Hematopoietic multipotent progenitor cell treated with erythropoietin and hydrocortisone succinate and interleukin-3 and kit ligand, for 17 days (in vitro differentiated cells): ENCODE measurements at places on chromosomes 1 and 21.

DNA sequence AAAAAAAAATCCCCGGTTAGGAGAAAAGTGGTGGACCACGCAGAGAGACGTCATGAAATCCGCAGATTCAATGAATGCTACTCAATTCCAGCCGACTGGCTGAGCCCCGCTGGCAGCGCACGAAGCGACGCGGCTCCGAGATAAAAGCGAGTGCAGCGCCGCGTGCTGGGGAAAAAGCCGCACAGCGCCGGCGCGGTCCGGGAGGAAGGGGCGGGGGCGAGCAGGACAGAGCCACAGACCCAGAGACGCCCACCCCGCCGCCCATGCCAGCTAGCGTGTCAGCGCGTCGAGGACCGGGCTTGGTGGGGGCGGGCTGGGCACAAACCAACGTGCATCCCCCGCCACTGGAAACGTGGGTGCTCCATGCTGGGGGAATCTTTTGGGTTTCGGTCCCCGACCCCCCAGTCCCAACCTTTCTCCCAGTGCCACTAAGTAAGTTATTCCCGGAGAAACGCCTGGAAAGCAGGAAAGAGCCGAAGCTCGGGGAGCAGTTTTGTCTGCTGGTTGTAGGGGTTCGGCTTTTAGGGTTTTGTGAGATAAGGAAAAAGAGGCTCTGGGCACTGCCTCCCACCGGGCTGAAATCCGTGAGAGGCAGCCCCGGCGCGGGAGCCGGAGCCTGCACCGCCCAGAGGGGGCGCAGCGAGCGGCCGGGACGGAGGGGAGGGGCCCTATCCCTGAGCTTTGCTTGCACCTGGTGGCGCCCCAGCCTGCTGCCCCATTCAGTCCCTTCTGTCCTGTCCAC lies at the start of gene KCNJ6:
Gene KCNJ6, minus strand, starts transcription at position 148 of the 742 bp plus-strand sequence. CDS start 75,775 bp downstream, outside the sequence.
- no peak for DNase-seq

DNA sequence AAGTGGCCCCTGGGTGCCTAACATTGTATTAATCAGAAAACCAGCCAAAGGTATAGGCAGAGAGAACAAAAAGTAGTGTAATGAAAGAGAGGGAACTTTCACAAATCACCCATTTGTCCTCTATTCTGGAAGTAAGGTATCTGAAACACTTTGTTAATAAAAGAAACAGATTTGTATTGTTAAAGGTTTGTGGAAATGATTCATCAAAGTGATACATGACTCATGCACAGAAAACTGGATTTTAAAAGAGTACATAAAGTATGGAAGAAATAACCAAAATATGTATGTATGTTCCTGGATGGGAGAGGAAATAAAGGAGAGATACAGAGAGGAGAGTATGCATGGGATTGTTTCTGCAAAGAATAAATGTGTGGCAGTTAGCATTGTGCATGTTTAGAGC lies 126.8 kb downstream of the RGS21 start:
- no peak for DNase-seq

- DNase-seq, result no peak
Measured at GRCh38 chr1:17535300-17535936, 4.1 kb upstream of the ARHGEF10L start.

GRCh38 chr21:41431788-41432548 lies 5.9 kb downstream of the MX1 start:
- DNase-seq, result no peak

- DNase-seq, result no peak
Measured at GRCh38 chr1:245604979-245605378, 450.2 kb downstream of the KIF26B start.

- DNase-seq, result no peak
Measured at GRCh38 chr1:41638086-41639024, 153.9 kb upstream of the EDN2 start.

DNA sequence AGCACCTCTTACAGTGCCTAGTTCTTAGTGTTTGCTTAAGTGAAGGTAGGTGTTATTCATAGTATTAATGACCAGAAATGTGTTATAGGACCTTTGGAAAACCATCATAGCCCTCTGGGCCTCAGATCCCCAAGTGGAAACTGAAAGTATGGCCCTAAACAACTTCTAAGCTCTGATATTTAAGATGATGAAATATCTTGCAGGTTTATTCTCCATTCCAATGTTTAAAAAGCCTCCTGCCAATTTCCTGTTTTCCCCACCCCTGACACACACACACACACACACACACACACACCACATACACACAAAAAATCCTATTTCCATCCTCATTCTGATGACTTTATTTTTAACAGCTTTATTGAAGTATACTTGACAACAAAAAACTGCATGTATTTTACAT lies 108.2 kb downstream of the DIRAS3 start:
- DNase-seq, result no peak

DNA sequence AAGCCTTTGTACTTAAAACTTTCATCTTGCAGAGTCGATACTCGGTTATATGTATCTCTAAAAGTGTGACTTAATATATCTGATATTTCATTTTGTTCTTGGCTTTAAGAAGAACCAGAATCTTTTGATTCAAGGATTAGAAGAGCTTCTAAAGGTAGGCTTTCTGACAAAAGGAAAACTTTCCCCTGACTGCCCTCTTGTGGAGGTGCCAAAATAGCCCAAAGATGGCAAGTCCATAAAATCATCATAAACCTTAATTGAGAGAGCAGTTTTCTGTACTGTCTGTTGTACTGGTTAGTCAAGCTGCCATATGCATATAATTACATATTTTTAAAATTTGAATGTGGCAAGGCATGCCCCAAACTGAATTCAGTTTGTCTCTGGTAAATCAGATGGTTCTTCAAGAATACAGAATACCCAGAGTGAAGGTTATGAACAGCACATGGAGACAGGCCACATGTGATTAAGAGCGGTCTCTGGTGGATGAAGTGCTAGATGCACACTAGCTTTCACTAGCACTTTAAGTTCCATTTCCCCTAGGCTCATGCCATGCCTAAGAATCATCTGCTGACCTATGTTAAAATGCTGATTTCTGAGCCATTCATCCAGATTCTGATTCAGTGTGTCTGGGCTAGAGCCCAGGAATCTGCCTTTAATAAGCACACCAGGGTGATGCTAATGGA lies 27.7 kb upstream of the ELAVL4 start:
- DNase-seq, result no peak

- DNase-seq, result no peak
Measured at GRCh38 chr1:147598621-147599361, 57.5 kb downstream of the BCL9 start.
